ENCODE measurements at places on chromosomes 16 and 17.
A peak's percentile ranks its signal among the peaks of the same experiment; 100 is the strongest.

- DNase-seq, result no peak
These were observed 16.0 kb downstream of the GUCY2D start for GRCh38 chr17:8018436-8018835.

GRCh38 chr17:58513965-58514769, at the start of gene MTMR4:
Gene MTMR4 (minus strand): TSS chr17:58514638. CDS start chr17:58514407, 231 bp downstream.
- peak; percentile 92 for DNase-seq

GRCh38 chr17:72071330-72071729, 49.5 kb upstream of the SOX9 start:
- no peak for DNase-seq

GRCh38 chr16:85114909-85115567, 2.8 kb upstream of the CIBAR2 start:
- DNase-seq, result peak; percentile 90

DNA sequence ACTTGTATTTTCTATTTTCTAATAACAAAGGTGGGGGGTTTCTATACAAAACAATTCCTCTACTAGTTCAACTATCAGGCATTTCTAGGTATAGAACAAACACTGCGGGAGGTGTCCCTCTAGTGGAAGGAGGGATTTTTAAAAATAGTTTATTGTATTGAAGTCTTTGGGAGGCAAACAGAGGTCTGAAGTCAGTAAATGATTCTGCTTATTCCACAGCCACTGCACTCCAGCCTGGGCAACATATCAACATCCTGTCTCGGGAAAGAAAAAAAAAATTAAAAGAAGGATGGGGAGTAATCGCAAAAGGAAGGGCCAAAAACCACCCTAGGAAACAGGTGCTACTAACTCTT, 648 bp upstream of the ERCC4 start:
- DNase-seq, result peak; percentile 68

DNA sequence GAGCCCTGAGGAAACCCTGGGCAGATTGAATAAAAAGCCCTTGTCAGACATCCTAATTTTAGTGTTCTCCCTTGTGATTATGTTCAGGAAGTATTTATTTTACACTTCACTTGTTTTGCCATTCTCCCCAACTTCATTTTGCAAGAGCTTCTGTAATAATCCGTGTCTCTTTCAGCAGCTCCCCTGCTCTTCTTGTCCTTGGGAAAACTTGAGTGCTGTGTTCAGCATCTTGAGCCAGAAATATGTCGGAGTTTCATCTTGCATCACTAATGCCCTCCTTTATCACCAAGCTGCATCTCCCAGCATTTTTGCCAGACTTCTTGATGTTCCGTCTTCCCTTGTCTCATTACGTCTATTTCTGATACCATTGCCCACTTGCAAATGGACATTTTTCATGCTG, 486.5 kb upstream of the EEF2KMT start:
- DNase-seq, result no peak

DNA sequence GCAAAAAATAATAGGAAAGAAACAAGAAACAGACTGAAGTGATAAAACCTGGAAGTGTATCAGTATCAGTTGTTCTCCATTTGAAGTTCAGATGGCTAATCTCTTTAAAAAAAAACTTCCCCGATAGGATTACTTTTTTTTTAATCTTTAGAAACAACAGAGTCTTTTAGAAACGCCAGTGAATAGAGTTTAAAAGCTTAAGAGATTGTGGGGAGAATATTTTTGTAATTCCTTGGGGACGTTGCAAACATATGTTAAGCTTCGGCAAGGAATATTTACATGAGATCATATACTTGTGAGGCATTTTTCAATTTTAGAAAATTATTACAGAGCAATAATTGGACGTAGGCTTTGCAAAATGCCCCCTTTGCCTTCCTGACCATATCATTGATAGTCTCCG, 13.2 kb downstream of the MAF start:
- no peak for DNase-seq

DNA sequence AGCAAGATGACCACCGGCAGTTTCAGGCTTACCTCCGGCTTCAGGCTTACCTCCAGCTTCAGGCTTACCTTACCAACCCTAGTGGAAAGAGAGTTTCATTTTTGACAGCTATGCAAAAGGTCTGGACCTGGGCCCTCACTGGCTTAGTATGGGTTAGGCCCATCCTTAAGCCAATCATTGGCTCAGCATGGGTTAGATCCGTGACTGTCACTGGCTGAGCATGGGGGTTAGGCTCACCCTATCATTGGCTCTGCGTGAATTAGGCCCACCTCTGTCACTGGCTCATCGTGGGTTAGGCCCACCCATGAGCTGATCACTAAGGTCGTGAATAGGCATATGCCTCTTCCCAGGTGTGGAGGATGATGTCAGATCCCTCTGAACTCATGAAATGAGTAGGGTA, 8.1 kb downstream of the NDE1 start:
- no peak for DNase-seq

DNA sequence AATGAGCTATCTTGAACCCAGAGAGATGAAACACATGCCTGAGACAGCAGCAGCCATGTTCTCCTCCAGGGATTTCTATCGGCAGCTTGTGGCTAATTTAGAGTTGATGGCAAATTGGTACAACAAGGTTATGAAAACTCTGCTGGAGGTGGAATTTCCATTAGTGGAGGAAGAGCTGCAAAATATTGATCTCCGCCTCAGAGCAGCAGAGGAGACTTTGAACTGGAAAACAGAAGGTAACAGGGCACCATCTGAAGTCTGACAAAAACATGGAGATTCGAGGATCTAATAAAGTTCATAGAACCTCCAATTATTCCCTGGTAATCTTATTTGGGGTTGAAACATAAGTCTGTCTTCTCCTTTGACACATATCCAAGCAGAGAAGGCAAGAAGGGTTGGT, 52.8 kb downstream of the DNAH9 start:
- DNase-seq, result no peak

DNA sequence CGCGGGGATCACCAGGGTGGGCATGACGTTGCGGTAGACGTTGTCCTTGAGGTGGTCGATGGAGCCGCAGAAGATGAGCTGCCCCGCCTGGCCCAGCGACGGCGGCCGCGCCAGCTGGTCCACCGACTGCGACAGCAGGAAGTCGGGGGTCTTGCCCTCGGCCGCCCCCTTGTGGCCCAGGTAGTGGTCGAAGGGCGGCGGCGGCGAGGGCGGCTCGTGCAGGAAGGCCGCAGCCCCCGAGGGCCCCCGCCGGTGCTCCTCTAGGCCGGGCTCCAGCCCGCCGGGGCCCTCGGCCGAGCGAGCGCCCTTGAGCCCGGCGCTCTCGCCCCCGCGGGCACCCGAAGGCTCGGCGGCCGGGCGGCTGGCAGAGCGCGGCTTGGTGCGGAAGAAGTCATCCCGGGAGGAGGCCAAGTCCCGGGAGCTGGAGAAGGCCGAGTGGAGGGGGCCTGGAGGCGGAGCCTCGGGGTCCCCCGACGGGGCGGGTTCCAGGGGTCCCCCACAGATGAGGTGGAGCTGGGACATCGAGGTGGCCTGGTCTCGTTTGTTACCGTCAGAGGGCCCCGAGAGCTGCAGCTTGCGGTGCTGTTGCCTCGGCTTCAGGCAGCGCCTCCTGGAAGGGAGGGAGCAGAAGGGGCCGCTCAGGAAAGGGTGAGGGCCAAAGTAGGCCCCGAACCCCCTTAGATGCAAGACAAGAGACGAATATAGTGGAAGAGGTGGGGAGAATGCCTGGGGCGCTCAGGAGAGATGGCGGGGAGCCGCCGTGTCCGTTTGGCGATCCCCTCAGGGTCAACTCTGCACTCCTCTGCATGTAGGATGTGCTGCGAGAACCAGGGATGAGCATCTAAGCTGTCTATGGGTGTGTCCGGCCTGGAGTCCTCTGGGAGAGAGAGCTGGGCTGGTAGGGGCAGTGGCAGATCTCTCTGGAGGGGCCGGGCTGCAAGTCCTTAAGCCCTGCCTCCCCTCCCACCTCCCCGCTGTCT, 8.8 kb downstream of the FAM171A2 start:
- DNase-seq, result no peak

- DNase-seq, result no peak
These were observed 22.7 kb downstream of the LCMT1 start for GRCh38 chr16:25134166-25134700.

GRCh38 chr17:8022360-8023003, 16.4 kb upstream of the ALOX15B start:
- DNase-seq, result no peak

DNA sequence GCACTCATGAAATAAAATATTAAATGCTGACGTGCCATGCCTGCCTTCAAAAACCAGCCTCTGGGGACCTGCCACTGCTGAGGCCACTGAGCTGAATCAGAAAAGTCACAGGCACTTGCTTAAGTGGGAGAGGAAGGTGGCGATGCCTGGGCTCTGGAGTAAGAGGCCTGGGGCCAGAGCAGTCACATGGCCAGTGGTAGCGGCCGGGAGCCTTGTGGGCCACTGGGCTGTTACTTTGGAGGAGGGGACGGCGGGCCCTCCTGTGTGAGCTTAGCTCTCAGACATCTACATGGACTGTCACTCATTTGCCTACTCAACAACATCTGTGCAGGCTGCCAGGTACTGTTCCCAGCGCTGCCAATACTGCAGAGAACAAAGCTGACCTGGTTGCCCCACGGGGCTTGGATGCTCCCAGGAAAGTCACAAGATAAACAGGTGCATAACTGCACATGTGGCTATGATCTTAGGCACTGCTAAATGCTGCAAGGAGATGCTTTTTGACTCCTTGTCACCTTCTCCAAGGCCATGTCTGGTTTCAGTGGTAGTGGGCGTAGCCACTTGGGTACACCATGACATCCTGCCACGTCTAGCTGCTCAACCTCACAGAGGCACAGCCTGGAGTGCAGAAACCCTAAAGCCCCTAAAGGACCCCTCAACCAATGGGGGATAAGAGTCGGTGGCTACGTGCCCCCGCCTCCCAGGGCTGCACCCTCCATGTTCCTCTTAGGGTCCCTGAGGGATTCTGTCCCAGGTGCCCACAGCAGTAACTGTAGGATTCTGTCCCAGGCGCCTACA, 11.6 kb downstream of the COTL1 start:
- DNase-seq, result no peak

- no peak for DNase-seq
These were observed 17.1 kb downstream of the CDH16 start for GRCh38 chr16:66901626-66902025.

DNA sequence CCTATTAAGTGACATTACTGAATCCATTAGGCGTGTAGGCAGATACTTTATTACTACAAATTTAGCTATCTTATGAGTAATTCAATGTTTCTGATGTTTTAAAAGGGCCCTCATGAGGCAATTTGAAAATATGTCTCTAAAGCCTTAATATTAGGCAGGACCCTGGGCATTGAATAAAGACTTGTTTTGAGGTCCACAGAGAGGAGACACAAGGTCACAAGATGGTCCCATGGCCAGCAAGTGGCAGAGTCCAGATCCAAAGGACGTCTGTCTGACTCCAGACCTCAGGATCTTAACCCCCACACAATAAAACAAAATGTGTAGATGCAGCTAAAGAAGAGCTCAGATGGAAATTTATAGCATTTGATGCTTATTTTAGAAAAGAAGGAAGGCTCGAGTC, 31.9 kb upstream of the HEATR6 start:
- DNase-seq, result no peak

DNA sequence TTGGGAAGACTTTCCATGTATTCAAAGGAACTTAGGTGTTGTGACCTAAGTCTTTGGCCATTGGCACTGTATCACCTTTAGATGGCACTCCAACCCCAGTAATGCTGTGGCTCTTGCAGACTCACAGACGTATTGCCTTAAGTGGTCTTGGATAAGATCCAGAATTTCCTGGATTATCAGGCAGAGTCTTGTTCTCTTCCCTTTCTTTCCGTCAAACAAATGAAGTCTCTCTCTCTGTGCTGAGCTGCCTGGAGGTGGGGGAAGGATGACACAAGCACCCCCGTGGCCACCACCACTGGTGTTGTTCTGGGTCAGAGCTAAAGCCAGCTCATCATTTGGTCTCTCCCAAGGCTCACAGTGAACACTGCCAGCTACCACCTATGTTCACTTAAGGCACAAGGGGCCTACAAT, 789.9 kb upstream of the KIF2B start:
- peak; percentile 0 for DNase-seq

DNA sequence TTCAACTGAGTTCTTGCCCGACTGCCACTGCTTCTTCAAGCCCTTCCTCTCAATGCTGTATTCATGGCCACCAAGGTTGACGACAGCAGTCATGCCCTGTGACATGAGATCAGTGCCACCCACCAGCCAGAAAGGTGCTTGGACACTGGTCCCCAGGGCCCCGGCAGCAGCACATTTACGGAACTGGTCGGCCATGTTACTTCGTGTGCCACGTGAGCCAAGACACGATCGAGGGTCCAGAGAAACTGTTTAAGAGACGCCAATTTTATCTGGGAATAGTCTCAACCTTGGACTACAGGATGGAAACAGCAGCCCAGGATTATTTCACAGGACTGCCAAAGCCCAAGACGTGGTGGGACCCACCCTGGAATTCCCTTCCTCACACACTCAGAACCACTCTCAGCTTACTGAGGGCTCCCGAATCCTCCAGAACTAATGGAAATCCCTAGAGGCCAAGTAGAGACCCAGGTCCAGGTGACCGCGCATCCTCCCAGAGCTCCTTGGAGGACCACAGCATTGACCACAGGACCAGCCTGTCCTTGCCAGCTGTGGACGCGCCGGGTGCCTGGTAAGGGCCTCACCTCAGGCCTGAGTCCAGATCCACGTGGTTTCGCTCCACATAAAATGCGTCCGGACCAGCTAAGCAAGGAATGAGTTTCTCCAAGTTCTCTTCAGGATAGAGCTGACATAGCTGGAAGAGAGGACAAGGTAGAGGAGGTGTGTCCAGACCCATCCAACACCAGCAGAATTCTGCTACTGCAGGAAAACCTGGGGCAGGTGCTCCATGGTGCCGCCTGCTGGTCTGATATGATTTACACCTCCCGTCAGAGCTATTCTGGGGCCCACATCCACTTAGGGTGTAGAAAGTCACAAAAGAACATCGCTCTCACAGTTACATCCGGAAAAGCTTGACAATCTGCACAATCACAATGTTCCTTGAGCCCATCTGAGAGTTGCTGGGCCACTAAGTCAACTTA, 28.2 kb downstream of the MAP1LC3B start:
- no peak for DNase-seq

DNA sequence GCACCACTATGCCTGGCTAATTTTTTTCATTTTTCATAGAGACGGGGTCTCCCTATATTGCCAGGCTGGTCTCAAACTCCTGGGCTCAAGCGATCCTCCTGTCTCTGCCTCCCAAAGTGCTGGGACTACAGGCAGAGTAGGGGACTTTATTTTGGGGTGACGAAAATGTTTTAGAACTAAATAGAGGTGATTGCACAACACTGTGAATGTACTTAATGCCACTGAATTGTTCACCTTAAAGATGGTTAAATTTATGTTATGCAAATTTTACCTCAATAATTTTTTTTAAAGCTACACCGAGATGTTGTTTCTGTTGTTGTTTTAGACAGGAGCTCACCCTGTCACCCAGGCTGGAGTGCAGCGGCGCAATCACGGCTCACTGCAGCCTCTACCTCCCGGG, 111.9 kb upstream of the SEC14L1 start:
- no peak for DNase-seq

DNA sequence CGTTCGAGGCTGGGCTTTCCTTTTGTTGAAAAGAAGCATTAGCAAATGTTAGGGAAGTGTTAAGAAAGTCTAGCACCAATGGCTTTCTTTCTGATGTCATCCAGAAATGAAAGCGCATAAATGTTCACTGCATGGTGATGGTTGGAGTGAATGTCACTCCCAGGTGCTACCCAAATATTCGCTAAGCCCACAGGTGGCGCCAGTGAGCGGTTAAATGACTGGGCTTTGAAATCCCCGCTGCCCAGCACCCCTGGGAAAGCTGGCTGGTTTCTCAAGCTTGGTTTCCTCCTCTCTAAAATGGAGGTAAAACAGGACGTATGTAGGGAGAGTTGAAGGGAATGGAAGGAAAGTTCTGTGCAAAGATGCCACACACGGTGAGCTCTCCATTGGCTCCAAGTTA, 104.4 kb downstream of the IRX5 start:
- peak; percentile 18 for DNase-seq

Measured in adipocyte (in vitro differentiated cells).